ENCODE measurements at places on chromosomes 4 and X.

DNA sequence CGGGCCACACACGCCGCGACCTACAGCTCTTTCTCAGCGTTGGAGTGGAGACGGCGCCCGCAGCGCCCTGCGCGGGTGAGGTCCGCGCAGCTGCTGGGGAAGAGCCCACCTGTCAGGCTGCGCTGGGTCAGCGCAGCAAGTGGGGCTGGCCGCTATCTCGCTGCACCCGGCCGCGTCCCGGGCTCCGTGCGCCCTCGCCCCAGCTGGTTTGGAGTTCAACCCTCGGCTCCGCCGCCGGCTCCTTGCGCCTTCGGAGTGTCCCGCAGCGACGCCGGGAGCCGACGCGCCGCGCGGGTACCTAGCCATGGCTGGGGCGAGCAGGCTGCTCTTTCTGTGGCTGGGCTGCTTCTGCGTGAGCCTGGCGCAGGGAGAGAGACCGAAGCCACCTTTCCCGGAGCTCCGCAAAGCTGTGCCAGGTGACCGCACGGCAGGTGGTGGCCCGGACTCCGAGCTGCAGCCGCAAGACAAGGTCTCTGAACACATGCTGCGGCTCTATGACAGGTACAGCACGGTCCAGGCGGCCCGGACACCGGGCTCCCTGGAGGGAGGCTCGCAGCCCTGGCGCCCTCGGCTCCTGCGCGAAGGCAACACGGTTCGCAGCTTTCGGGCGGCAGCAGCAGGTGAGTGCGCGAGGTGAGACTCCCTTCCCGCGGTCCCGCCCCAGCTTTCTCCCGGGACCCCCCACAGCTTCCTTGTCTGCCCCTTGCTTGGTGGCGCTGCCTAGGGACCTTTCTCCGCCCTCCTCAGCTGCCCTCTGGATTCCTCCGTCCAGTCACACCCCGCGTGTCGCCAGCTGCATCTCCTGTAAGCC lies 678 bp downstream of the BMP3 start:
- no peak for DNase-seq

GRCh38 chrX:53308836-53309235 lies 27.5 kb upstream of the IQSEC2 start:
- no peak for DNase-seq

DNA sequence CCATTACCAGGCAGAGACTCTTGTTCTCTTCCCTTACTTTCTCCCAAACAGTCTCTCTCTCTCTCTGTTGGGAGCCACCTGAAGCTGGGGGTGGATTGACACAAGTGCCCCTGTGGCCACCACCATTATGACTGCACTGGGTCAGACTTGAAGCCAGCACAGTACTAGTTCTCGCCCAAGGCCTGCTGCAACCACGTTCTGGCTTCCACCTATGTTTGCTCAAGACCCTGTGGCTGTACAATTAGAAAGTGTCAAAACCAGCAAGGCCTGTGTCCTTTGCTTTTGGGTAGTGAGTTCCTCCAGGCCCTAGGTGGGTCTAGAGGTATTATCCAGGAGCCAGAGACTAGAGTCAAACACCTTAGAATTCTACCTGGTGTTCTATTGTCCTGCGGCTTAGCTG lies 31.0 kb downstream of the MAGED2 start:
- DNase-seq = no peak

DNA sequence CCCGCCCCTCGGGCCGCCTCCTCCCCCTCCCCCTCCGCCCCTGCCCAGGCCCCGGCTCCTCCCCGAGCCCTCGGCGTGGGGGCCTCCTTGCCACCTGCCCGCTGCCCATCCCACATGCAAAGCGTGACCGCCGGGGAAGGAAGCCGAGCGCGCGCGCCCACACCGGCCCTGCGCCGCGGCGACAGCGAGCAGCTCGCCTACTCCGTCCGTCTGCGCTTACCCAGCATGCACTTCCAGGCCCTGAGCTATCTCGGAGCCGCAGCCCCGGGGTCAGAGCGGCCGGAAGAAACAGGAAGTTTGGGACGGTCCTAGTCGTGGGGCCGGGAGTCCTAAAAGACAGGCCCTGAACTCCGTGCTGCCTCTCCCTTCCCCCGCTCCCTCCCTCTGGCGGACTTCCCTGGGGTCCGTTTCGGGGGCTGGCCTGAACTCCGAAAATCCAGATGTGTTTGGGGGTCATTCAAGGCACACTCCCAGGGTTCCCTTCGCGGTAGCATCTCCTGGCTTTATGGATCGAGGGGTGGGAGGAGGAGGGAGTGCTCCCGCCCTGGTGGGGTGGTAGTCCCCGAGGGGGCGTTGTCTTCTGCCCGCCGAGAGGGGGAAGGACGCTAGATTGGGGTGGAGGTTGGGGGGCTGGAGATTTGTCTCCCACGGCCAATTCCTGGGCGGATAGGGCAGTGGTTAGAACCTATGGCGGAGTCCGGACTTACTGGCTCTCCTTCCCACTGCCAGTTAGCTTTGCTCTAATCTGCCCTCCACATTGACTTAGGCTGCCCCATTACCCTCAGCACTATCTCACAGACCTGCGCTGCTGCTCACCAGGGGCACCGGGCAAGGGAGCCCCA lies 25.0 kb upstream of the BCORL1 start:
- DNase-seq = no peak

DNA sequence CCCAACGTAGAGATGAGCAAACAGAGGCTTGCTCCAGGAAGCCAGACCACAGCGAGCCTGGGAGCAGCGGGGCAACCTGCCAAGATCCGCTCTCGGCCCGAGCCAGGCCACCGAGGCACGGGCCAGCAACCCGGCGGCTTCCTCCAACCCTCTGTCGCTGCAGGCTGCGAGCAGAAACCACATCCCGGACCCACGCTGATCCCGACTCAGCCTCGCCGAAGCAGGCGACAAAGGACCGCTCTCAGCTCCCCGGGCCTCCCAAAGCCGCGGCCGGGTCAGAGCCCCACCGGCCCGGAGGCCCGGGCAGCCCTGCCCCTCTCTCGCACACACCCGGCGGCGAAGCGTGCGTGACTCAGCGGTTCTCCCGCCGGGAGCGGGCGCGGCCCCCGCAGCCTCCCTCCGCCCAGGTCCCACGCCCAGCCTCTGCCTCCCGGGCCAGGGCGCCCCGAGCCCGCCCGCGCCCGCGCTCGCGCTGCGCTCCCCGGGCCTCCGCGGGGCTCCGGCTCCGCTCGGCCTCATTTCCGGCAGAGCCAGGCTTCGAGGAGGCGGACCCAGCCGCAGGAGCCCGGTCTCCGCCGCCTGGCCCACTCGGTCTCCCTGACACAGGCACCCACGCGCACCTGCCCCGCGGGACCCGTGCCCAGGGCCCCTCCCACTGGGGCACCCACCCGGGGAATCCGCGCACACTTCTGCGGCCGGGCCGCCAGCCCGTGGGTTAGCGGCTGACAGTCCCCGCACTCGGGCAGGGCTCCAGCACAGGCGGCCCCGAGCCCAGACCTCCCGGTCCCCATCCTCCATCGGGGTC lies 1.7 kb downstream of the PPP2R2C start:
- DNase-seq = no peak

- no peak for DNase-seq
Measured at GRCh38 chr4:145698507-145698906, 18.6 kb downstream of the C4orf51 start.

GRCh38 chr4:96736352-96736889 lies 896.5 kb downstream of the PDHA2 start:
- DNase-seq = no peak

GRCh38 chrX:106894978-106895452 lies 8.1 kb downstream of the RIPPLY1 start:
- DNase-seq = peak; percentile 49

DNA sequence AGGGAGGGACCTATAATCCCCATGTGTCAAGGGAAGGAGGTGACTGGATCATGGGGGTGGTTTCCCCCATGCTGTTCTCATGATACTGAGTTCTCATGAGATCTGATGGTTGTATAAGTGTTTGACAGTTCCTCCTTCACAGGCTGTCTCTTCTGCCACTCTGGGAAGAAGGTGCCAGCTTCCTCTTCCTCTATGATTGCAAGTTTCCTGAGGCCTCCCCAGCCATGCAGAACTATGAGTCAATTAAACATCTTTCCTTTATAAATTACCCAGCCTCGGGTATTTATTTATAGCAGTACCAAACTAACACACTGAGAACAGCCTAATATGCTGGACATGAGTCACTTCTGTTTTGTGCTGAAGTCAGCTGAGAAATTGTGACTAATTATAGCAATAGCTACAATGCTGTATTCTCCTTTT lies 656.9 kb upstream of the CPEB2 start:
- peak; percentile 11 for DNase-seq

GRCh38 chr4:114343015-114343414 lies 255.6 kb upstream of the UGT8 start:
- DNase-seq = no peak

- DNase-seq = peak; percentile 8
Measured at GRCh38 chr4:160026721-160027120, 923.8 kb downstream of the RAPGEF2 start.

GRCh38 chr4:56655209-56655626 lies 25.9 kb downstream of the HOPX start:
- no peak for DNase-seq

- DNase-seq = no peak
Measured at GRCh38 chr4:126182336-126182735, 867.6 kb downstream of the FAT4 start.

DNA sequence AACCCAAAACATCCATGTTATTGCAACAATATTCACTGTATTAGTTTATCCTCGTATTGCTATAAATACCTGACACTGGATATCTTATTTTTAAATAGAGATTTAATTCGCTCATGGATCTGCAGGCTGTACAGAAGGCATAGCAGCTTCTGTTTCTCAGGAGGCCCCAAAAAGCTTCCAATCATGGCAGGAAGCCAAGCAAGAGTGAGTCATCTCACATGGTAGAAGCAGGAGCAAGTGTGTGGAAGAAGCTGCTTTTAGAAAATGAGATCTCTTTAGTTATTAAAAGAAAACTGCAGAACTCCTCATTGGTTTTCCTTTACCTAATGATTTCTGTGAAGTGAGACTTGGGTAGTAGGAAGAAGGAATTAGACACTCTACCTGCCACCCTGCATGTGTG lies 16.4 kb downstream of the ZNF732 start:
- DNase-seq = no peak

DNA sequence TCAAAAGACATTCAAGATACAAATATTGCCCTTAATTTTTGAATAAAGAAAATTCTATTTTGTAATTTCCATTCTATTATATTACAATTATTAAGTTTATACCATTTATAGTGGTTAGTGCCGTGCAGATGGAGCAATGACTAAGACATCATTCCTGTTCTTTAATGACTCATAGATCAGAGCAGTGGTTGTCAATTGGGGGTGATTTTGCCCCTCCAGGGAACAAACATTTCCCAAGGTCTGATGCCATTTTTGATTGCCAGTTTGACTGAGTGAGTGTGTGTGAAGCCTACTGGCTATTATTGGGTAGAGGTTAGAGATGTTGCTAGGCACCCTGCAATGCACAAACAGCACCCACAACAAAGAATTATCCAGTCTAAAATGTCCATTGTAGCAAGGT lies 97.9 kb upstream of the DDIT4L start:
- DNase-seq = no peak

DNA sequence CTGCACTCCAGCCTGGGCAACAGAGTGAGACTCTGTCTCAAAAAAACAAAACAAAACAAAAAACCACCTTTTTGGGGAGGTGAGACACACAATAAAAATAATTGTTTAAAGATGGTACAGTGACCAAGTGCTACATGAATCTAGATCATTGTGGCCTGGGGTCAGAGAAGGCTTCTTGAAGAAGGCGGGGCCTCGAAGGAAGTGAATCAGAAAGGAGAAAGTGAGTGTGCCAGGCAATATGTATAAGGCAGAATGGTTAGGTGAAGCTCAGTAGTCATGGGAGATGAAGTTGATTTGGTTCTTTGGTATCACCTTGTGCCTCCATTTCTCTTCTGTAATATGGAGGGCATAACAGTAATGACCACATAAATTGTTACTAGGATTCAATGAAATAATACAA lies 58.9 kb downstream of the DOCK11 start:
- no peak for DNase-seq

DNA sequence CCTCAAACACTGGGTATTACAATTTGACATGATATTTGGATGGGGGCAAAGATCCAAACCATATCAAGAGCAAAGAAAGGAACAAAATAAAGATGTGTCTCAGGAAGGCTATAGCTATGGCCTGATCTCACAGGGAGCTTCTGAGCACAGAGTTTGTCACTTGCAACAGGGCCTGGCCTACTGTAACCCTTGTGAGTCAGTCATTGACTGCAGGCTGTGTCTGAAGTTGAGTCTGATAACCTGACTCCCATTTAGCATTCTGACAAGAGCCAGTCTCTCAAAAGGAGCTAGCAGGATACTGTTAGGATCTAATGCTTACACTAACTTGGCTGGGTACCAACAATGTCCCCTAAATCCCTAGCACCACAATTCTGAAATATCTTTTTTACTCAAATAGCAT lies 612.5 kb upstream of the TECRL start:
- no peak for DNase-seq

DNA sequence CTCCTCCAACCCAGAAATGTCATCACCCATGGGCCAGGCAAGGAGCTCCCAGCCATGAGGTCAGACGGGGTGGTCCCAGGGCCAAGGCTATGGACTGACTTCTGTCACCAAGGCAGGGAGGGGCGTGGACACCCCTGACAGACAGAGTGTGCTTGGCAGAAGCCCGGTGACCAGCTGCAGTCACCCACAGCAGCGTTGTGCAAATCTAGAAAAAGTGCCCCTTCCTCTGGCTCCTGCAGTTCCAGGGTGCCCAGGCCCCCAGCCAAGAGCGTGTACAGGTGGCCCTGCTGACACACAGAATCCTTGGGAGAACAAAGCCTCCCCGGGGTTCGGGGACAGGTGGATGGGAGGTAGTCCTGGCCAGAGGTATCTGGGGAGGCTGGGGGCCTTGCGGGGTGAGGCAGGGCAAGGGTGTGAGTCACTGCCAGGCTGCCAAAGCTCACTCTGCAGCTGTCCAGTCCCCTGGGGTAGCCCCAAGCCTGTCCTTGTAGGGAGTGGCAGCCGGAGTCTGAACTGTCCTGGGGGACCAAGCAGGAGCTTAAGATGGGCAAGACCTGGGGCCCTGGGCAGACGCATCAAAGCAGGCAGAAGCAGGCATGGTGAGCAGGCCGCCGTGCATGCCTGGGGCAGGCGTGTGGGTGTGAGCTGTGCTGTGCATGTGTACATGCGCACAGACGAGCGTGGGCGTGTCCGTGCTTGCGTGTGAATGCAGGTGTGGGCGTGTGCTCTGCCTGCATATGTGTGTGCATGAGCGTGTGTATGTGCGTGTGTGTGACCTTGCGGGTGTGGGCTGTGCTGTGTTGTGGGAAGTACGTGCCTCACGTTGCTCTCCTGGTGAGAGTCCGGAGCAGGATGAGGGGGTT lies 3.3 kb downstream of the MYL5 start:
- DNase-seq = no peak

DNA sequence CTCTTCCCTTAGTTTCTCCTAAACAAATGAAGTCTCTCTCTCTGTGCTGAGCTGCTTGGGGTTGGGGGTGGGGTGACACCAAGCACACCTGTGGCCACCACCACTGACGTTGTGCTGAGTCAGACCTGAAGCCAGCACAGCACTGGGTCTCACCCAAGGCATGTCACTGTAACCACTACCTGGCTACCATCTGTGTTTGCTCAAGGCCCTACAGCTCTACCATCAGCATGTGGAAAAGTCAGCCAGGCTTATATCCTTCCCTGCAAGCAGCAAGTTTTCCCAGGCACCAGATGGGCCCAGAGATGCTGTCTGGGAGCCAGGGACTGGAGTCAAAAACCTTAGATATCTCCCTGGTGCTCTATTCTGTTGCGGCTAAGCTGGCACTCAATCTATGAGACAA lies 6.9 kb downstream of the CXCL10 start:
- no peak for DNase-seq

Measured in HS-27A (cell line).